ENCODE measurements at places on chromosomes 3 and 15. TPM values are rescaled to one million over a fixed set of nuclear protein-coding genes. Genes with fewer than 3 reads are reported as not detected.

Gene CISH
- 3.7 TPM for total RNA-seq

Gene HES1
- 41.1 TPM for total RNA-seq

- DNase-seq, result no peak
These were observed 123.5 kb upstream of the IL12A start for GRCh38 chr3:159865041-159865579.

- no peak for DNase-seq
These were observed 8.1 kb downstream of the NKTR start for GRCh38 chr3:42608581-42608980.

GRCh38 chr3:52046186-52046901 lies 10.0 kb downstream of the DUSP7 start:
- DNase-seq, result no peak

- no peak for DNase-seq
These were observed 52.4 kb downstream of the TBL1XR1 start for GRCh38 chr3:177144922-177145321.

Gene KLF13
- total RNA-seq, result 61.7 TPM

Gene FETUB
- total RNA-seq, result 0.79 TPM

DNA sequence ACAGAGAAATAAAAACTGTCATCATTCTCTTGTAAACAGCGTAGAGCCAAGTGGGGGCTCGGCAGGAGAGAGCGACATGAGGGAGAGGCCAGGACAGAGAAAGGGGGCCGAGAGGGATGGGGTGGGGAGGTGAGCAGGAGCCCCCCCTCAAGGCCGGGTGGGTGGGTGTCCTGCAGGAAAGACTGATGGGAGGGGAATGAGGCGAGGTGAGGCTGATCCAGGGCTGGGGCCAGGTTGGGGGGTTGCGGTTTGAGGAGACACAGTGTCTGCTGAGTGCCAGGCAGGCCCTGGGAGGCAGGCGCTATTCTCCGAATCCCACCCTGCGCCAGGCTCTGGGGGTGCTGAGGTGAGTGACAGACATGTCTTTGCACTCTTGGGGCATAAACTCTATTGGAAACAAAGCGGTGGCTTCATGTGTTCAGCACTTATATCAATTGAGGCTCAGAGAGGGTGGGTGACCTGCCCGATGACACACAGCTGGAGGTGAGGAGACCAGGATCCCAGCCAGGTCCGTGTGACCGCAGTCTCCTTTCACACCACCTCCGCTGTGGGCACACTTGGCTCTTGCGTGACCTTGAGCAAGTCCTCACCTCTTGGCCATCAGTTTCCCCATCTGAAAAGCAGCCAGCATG lies 19.6 kb upstream of the CSPG4 start:
- DNase-seq, result no peak

Gene EFCC1
- 2.9 TPM for total RNA-seq

- no peak for DNase-seq
These were observed 82.3 kb downstream of the AAGAB start for GRCh38 chr15:67172172-67172571.

DNA sequence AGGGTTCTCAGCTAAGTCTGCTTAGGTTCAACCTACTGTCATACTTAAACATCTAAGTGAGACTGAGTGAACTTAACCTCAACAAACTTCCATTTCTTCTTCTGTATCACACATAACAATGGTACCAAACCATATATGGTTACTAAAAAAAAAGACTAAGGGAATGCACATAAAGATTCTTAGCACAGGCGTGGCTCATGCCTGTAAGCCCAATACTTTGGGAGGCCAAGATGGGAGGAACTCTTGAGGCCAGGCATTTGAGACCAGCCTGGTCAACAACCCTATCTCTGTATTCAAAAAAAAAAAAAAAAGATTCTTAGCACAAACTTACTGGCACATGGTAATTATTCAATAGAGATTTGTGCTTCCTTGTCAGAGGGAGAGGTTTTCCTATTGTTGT lies 57.9 kb downstream of the ACAP2 start:
- no peak for DNase-seq

Gene LYSMD2
- 19.9 TPM for total RNA-seq

- no peak for DNase-seq
These were observed 10.2 kb upstream of the LINGO1 start for GRCh38 chr15:77642793-77643430.

GRCh38 chr3:11300970-11301369 lies 28.8 kb downstream of the ATG7 start:
- no peak for DNase-seq

- no peak for DNase-seq
These were observed 224.8 kb upstream of the BHLHE40 start for GRCh38 chr3:4754180-4755086.

GRCh38 chr15:37078566-37078965 lies 21.8 kb downstream of the MEIS2 start:
- no peak for DNase-seq
